ENCODE measurements at places on chromosomes 1 and 21.

DNA sequence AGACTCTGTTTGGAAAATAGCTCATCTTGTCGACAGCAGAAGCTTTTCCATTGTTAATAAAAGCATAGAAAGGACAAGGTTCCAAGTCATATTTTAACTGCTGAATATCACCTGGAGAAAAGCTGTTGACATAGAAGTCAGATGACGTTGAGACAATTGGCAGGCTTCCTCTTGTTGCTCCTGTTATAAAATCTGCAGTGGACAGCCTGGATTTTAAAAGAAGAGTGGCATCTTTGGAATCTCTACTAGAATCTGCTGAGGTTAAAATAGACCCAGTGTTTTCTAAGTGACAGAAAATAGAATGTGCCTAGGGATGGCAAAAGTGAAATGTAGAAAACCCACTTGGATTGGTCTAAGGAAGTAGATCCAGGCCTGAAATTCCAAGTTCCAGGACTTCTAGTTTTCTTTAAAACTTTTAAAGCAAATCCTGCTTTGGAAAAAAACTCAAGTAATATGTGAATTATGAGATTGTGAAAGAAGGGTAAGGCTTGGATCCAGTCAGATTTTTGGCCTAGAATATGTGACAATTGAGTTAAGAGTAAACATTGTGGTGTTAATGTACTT lies 53.6 kb upstream of the NEXN start:
- peak; percentile 61 for DNase-seq

DNA sequence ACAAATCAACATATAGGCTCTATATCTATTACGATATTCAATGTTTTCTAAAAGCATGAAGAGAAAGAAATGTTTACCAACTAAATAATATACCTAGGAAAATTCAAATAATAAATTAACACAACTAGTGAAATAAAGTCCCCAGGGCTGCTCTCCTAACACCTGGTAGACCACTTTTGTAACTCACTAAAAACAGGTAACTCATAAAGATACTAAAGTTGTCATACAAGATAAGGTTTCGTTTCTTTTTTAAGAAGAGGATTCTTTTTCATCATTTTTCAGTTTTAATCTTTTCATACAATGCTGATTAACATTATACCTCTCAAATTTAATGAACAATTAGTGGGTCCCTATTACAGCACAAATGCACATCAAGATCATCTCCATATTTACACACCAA lies 99.0 kb downstream of the ZZZ3 start:
- no peak for DNase-seq

GRCh38 chr1:1290238-1290731 lies 10.0 kb downstream of the SCNN1D start:
- DNase-seq, result no peak

DNA sequence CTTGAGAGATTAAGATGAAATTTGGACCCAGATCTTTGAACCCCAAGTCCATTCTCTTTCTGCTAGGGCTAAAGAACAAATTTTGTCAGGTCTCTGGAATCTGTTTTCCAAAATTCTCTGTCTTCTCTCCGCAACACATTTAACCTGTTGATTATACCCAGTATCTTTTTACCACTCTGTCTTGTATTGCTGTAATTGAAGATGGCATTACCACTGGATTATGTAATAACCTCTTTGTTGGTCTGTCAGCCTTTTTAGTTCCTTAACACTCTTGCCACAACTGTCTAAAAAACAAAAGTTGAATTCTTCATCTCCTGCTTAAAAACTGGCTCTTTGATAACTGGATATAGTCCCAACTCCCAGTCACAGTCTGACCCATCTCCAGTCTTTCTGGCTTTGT lies 3.0 kb downstream of the SRP9 start:
- DNase-seq, result no peak

- no peak for DNase-seq
Measured at GRCh38 chr1:95659588-95659987, 425.6 kb downstream of the RWDD3 start.

- no peak for DNase-seq
Measured at GRCh38 chr1:185695299-185695698, 38.9 kb upstream of the HMCN1 start.

GRCh38 chr1:8203056-8203455 lies 114.9 kb upstream of the SLC45A1 start:
- DNase-seq, result no peak

DNA sequence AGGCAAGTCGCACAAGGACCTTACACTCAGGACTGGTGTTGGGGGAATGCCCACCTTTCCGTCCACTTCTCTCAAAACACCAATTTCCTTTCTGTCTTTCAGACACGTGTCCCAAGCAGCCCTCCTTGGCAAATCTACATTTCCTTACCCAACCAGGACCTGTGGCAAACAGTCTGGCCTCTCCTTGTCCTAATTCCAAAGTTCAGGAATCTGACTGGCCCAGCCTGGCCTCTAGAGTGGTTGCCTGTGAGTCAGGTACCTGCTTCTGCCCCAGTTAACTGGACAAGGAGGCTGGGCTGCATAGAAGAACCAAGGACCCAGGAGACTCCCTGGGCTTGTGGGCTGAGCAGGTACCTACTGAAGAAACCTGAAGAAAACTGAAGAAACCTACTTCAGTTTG lies 34.3 kb upstream of the CITED4 start:
- DNase-seq, result no peak

- no peak for DNase-seq
Measured at GRCh38 chr1:175173531-175173930, 19.0 kb downstream of the KIAA0040 start.

GRCh38 chr1:164625004-164625617 lies 66.1 kb downstream of the PBX1 start:
- no peak for DNase-seq

GRCh38 chr1:206508956-206509355 lies 1.6 kb downstream of the RASSF5 start:
- DNase-seq, result peak; percentile 70

DNA sequence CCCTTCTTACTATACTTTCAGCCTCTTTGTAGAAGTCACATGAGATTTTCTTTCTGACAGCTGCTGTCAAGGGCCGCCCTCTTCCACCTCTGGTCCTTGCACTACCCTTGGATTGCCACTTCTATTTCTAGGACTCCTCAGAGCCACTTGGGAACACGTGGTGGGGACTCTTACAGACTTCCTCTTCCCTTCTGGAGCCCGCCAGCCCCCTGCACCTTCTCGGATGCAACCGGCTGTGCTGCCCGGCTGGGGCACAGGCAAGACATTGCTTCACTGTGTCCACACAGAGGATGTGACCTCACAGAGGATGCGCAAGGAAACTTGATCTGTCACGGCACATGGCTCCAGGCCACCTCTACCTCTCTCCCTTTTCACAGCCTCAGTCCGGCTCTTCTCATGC lies 2.4 kb upstream of the IKBKE start:
- DNase-seq, result peak; percentile 56

GRCh38 chr1:200670242-200671118 lies 773 bp upstream of the DDX59 start:
- no peak for DNase-seq

DNA sequence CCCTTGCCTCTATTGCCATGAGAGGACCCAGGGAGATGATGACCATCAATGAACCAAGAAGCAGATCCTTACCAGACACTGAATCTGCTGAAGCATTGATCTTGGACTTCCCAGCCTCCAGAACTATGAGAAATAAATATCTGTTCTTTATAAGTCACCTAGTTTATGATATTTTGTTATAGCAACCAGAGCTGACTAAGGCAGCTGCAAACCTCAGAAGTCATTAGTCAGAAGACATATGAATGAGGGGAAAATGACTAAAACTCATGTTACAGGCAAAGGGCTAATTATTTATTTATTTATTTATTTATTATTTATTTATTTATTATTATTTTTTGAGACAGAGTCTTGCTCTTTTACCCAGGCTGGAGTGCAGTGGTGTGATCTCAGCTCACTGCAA lies 321.1 kb downstream of the TGFB2 start:
- DNase-seq, result no peak

- no peak for DNase-seq
Measured at GRCh38 chr1:77797991-77798390, 18.5 kb downstream of the MIGA1 start.

DNA sequence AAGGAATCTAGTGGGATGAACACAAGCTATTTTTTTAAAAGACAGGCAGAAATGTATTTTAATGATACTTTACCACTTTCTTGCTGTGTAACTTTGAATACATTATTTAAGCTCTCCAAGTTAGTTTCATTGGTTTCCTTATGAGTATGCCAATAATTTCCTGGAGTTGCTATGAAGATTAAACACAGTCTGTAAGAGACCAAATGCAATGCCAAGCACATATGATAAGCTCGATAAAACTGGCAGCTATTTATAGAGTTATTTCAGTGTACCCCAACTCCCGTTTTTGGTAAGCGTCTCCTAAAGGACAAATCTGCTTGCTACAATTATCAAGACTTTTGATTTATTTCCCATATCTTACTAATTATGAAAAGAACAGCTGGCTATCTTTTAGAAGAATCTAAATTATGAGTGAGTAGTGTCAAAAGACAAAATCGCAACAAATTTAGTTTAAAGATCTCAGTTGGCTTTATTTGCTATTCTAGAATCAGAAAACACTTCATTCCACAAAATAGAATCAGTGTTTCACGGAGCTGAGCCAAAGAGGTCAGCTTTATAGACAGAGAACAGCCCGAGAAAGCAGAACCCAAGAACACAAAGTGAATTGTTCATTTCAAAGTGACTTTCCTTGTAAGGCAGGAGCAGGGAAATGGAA lies 7.2 kb upstream of the MAP10 start:
- no peak for DNase-seq

GRCh38 chr1:241627453-241628259 lies 12.5 kb downstream of the CHML start:
- DNase-seq, result no peak

DNA sequence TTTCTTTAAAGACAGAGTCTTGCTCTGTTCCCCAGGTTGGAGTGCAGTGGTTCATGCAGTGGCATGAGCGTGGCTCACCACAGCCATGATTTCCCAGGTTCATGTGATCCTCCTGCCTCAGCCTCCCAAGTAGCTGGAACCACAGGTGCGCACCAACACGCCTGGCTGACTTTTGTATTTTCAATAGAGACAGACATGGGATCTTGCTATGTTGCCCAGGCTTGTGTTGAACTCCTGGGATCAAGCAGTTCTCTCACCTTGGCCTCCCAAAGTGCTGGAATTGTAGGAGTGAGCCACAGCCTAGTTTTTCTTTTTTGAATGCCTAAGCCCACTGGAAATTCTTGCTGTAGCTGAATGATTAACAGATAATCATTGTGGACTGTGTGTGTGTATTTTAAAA lies 113.5 kb downstream of the RPS6KC1 start:
- DNase-seq, result no peak

- no peak for DNase-seq
Measured at GRCh38 chr1:162937716-162938395, 76.9 kb upstream of the CCDC190 start.

GRCh38 chr1:95384567-95384966 lies 150.6 kb downstream of the RWDD3 start:
- DNase-seq, result peak; percentile 33

- no peak for DNase-seq
Measured at GRCh38 chr1:217091561-217091960, 368.3 kb upstream of the ESRRG start.

DNA sequence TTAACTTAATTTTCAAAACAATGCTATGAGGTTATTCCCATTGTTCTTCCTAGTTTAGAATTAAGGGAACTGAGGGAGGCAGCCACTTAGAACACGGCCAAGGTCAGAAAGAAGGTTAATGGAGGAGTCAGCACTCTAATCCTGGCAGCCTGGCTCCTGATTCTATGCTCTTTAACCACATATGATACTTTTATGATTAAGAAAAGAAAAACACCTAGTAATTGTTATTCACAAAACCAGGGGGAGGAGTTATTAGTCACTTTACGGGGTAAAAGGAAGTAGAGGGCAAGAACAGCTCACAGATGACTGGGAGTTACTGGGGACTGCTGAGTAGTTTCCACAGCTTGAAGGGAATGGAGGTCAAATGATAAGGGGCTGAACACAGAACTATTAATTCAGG lies 38.6 kb downstream of the GADD45A start:
- no peak for DNase-seq

GRCh38 chr1:18635070-18635577 lies 4.5 kb downstream of the PAX7 start:
- no peak for DNase-seq

DNA sequence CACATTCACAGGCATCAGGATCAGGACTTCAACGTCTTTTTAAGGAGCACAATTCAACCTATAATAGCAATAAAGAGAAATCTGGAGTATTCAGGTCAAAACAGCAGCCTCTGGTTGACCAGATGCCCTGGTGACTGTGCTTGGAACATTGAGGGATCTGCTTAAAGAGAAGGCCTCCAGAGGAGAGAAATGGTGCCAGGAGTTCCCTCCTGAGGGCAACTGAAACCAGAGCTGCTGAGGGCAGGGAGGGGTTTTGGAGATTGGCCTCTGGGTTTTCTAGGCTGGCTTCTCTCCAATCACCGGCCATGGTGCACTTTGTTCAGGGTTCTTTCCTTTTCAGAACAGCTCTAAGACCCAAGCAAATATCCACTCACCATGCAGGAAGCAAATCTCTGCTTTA lies 190.7 kb upstream of the KIAA0040 start:
- DNase-seq, result no peak

DNA sequence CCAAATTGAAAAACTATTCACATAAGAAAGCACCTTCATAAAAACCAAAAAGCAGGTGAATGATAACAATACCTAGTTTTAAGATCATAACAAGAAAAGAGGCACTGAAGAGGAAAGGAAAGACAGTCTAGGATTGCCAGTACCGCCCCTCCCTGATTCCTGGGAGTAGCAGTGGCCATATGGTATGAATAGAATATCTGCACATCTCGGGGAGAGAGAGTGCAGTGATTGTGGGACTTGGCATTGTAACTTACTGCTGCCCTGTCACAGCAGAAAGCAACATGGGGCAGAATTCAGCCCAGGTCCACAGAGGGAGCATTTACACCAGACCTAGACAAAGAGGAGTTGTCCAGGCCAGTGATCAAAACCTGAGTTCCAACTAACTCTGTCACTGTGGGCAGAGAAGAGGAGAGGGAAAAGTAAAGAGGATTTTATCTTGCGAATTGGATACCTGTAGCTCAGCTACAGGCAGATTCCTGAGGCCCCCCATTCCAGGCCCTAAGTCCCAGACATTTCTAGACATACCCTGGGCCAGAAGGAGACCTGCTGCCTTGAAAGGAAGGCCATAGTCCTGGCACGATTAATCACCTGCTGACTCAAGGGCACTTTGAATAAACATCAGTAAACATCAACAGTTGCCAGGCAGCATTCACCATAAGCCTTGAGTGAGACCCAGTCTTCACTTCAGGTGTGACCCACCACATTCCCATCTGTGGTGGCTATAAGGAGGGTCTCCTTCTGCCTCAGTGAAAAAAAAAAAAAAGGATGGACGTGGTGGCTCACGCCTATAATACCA lies 397.5 kb downstream of the TGFB2 start:
- DNase-seq, result no peak

- DNase-seq, result no peak
Measured at GRCh38 chr1:62176597-62177312, 17.9 kb upstream of the L1TD1 start.

DNA sequence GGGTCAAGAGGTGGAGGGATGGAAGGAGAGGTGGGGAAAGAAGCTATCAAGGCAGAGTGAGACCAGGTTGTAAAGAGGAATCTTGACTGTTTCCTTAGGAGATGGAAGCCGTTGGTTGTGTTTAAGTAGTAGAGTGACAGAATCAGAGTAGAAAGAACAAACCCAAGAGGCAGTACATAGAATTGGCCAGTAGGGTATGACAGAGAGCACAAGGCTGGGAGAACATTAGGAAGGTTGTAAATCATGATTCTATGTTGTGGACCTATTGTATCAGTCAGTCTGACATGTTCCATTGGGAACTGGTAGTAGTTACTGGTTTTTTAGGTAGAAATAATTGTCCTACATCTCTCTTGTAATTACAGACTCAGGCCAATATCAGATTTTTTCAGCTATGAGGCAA lies 486.9 kb upstream of the USP24 start:
- no peak for DNase-seq

All from right hindlimb (tissue), 1 donor.